IPS-NIHi11 (cell line): ENCODE measurements at places on chromosomes 5 and 9.

DNA sequence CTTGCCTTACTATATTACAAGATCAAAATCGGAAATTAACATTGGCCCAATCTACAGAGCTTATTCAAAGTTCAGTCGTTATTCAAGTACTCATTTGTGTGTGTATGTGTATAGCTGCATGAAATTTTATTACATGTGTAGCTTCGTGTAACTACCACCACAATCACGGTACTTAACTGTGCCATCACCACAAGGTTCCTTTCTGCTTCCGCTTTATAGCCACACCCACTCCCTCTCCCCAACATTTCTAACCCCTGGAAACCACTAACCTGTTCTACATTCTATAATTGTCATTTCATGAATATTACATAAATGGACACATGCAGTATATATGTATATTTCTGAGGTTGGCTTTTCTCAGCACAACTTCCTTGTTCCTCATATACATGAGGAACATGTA lies 4.0 kb upstream of the TEX48 start:
- no peak for DNase-seq

GRCh38 chr5:68661237-68661636 lies 432.6 kb upstream of the SLC30A5 start:
- DNase-seq, result peak; percentile 70

DNA sequence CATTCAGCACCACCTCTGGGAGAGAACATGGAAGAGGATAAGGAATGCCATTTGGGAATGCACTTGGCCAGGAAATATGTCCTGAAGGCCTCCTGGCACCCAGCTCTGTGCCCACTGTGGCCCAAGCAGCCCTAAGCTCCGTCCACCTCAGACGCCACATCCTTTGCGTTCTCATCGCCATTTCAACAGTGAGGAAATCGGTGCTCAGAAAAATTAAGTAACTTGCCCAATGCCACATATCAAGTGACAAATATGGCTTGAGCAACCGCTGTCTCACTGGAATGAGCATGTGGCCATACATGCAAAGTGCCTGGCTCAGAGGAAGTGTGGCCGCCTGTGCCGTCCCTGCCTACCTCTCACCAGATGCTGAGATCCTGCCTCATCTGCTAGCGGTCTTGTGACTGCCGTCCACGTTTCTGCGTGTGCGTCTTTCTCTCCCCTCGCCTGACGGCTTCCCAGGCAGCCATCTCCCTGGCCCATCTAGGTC lies 984 bp upstream of the DOK3 start:
- no peak for DNase-seq

DNA sequence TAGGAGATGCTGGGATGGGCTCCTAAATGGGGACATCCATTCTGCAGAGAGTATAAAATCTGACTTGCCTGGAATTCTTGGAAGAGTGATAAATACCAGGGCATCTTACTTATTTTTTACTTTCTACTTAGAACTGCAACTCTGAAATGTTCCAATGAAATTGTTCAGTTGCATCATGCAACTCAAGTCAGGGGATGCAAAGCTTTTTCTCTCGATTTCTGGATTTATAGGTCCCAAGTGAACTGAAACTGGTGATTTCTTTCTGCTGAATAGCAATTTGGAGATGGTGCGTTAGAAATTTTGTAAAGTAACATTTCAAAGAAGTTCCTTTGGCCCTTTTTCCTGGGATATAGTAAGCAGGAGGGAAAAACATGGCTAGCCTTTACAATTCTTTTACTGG lies 238.4 kb upstream of the CD180 start:
- DNase-seq, result no peak

- DNase-seq, result no peak
Measured at GRCh38 chr9:129612815-129613519, 7.9 kb downstream of the C9orf50 start.

GRCh38 chr5:111753884-111754589 lies 3.0 kb downstream of the NREP start:
- no peak for DNase-seq

DNA sequence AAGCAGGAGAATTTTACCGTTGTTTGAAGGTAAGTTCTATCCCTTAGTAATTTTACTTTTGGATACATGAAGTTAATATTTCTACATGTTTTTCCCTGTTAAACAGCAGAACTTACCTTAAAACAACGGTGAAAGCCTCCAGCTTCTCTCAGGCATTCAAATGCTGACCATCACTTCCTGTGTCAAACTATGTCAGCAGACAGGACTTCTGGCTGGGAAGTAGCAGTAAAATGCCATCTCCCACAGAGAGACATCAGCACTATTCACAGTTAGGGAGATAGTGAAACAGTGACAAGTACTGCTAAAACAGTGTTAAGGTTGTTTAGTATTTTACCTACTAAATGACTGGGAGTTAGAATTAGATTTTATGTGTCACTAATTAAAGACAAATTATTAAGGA lies 34.2 kb upstream of the GOLGA1 start:
- DNase-seq, result peak; percentile 21

DNA sequence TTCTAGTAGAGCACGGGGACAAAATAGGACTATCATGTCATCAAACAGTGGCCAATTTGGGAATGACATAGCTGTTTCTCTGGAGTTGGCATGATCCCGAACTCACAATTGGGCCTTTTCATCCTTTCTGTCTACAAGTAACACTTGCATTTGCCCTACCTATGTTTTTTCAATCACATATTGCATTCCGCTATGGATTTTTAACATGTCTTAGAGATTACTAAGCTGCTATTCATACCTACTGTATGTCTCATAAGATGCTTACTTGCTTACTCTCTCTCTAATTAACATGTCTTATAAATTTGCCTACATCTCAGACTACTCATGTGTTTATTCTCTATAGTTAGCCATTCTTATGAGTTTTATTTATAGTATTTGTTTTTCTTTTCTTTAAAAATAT lies 341.2 kb upstream of the CTNND2 start:
- DNase-seq, result no peak

- DNase-seq, result no peak
Measured at GRCh38 chr5:135441919-135442318, 5.2 kb downstream of the DCANP1 start.

DNA sequence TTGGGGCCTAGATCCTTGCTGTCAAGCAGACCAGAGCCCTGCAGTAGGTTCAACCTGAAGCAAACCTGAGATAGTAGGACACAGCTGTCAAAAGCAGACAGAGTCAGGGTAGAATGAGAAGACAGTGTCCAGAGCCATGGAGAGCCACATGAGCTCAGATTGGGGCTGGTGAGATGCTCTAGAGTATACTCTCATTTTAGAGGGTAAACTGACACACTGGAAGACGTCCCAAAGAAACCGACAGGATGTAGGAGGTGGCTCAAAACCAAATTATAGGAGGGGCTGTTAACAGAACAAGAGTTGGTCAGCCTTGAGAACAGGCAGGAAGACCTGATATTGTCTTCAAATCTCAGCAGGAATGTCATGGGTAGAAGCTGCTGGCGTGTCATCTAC lies 11.5 kb downstream of the CCDC69 start:
- no peak for DNase-seq

DNA sequence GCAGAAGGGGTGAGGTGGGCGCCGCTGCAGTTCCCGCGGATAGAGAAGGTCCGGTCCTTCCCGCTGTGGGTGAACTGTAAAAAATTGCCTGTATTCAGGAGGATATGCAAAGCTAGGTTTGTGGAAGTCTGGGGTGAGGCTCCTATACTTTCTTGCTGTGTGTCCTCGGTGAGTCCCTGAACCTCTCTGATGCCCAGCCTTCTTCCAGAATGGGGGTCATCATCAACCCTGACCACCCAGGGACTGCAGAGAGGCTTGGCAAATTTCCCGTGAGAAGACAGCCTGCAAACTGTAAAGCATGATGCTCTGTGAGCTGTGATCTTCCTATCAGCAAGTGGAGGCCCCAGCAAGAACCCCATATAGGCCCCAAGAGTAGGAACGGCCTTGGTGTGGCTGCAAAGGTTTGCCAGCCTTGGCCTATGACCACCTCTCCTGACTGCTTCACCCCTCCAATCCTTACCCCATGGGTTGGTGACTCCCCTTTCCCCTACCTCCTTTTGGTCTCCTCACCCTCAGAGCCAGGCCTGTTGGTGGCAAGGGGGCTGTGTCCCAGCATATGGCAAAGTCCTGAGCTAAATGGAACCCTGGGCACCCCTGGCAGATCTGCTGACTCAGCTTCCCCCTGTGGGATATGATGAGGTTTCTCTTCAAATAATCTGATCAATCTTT lies 760 bp downstream of the ALDH1B1 start:
- DNase-seq, result no peak

GRCh38 chr5:39369123-39369815 lies 5.0 kb upstream of the C9 start:
- DNase-seq, result no peak

GRCh38 chr9:69253057-69253456 lies 72.0 kb upstream of the ENTREP1 start:
- no peak for DNase-seq

- DNase-seq, result no peak
Measured at GRCh38 chr5:55143624-55144023, 16.3 kb upstream of the GPX8 start.

DNA sequence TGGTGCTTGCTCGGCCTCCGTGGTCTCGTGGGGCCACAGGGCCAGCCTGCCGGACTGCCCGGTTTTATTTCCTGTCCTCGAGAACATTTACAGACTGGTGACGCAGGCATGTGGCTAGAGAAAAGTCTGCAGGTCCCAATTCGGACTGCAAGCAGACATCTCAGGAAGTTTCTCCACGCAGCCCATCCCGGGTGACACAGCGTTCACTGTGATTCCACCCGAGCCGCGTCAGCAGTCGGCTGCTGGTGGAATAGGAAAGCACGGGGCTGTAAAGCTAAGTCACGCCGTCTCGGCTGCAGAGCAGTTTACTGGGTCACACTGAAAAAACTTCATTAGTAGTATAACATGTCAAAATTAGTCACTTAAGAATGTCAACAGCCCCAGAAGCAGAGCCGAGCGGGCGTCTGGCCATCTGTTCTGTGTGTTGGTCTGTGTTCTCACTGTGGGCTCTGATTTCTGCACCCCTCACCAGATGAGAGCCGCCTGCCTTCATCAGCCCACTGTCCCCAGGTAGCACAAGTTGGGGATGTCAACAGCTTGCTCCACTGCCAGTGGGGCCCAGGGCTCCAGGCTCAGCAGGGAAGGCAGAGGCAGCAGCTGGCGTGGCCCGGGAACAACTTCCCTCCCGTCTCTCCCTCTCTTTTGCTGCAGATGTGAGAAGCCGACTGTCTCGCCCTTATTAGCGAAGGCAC lies 363.7 kb downstream of the IRX2 start:
- DNase-seq, result no peak

DNA sequence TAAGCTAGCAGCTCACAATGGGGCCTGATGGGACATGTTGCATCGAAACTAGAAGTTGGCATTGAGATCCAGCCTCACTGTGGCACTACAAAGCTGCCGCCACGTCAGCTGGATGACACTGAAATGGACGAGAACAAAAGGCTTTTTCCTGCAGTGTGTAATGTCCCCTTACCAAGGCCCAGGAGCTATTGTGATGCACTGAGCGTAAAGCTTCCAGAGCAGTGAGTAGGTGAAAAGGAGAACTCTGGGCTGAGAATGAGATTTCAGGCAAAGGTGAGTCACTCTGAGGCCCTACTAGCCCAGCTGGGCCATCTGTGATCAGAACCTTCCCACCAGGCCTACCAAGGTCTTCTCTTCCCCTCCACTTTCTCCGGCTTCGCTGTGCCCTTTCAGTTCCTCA lies 528.1 kb upstream of the KLF4 start:
- DNase-seq, result no peak

GRCh38 chr5:54713923-54714581 lies 196.5 kb downstream of the SNX18 start:
- no peak for DNase-seq

- peak; percentile 79 for DNase-seq
Measured at GRCh38 chr9:38017149-38017884, 51.7 kb downstream of the SHB start.

GRCh38 chr5:39580702-39581453 lies 156.1 kb upstream of the DAB2 start:
- no peak for DNase-seq

DNA sequence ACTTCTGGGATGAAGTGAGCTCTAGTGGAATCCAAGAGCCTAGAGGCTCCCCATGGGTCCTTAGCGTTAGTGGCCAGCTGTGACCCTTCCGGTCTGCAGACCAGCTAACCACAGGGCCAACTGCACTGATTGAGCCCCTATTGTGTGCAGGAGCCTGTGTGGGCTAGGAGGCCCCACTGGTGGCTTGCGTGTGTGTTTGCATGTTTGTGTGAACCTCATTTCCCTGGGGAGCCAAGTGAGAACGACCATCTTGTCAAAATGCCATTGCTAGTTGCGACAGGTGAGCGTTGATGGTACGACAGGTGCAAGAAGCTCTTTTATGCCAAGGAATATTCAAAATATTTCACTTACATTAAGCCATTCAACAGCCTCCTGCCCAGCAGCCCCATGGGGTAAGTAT lies 44.1 kb upstream of the ANKRD33B start:
- no peak for DNase-seq

- no peak for DNase-seq
Measured at GRCh38 chr9:95778957-95779356, 96.5 kb upstream of the ERCC6L2 start.

- DNase-seq, result no peak
Measured at GRCh38 chr9:127221695-127222094, 42.9 kb upstream of the GARNL3 start.

- no peak for DNase-seq
Measured at GRCh38 chr5:99138911-99139310, 210.1 kb upstream of the CHD1 start.

GRCh38 chr5:77768978-77769377 lies 7.2 kb downstream of the TBCA start:
- DNase-seq, result no peak
